ENCODE measurements at places on chromosomes 13 and 19.

GRCh38 chr13:27132538-27132937 is 39.1 kb downstream of the USP12 start:
- no peak for DNase-seq

- DNase-seq = no peak
These were observed 12.9 kb upstream of the TMEM255B start for GRCh38 chr13:113746143-113746525.

GRCh38 chr19:34236035-34236987 is 18.0 kb upstream of the GARRE1 start:
- no peak for DNase-seq

- no peak for DNase-seq
These were observed 353.4 kb downstream of the OLFM4 start for GRCh38 chr13:53382008-53382407.

GRCh38 chr13:46905249-46905648 is 8.4 kb upstream of the HTR2A start:
- no peak for DNase-seq

DNA sequence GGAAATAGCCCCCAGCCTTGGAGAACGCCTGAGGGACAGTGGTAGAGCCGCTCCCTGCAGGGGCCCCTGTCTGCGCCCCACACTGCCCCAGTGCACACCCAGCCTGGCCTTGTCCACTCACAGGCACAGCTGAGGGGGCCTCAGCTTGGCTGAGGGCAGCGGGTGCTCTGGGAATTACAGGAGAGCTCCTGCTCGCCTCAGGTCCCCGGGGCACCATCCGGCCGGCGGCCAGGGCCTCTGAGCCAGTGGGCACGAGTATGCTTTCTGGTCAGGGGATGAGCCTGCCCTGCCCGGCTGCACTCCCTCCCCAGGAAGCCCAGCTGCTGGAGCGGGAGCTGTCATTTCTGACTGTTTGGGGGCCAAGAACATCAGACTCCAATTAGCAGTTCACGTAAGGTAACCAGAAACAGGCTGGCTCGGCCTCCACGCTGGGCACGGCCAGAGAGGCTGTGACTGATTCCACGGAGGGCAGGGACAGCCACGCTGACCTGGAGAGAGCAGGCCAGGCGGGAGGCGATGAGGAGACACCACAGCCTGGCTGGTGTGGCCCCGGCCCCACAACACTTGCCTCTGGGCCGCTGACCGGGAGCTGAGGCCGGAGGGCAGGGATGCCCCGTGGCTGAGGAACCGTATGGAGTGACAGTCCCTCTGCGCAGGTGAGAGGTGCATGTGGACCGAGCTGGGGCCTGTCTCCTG is 15.4 kb downstream of the CEBPG start:
- DNase-seq = no peak

- no peak for DNase-seq
These were observed 484.5 kb downstream of the LIG4 start for GRCh38 chr13:107730813-107731212.

GRCh38 chr13:85879014-85879413 is 79.8 kb upstream of the SLITRK6 start:
- no peak for DNase-seq

DNA sequence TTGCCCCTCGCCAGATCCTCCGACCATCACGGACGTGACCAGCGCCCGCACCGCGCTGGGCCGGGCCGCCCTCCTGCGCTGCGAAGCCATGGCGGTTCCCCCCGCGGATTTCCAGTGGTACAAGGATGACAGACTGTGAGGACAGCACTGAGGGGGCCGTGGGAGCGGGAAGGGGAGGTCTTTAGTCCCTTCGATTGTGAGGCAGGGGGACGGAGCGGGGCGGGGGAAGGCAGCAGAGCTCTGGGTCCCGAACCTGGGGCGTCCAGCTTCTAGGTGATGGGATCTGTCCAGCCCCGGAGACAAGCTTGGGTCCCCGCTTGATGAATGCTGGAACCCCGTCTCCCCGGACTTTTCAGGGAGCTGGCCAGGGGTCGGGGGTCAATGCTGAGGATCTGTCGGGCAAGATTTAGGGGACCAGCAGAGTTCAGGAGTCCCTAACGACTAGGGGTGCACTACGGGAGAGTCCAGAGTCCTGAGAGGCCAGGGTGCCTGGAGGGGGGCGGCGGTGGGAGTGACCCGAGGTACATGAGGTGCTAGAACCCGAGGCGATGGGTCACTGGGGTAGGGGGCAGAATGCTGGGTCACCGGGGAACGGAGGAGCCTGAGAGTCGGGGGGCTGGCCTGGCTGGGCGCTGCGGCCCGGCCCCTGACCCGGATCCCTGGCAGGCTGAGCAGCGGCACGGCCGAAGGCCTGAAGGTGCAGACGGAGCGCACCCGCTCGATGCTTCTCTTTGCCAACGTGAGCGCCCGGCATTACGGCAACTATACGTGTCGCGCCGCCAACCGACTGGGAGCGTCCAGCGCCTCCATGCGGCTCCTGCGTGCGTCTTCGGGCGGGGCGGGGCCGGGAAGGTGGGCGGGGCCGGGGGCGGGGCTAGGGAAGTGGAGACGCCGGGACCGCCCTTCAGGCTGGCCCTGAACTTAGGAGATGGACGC is 14.6 kb downstream of the VSIG10L start:
- no peak for DNase-seq

DNA sequence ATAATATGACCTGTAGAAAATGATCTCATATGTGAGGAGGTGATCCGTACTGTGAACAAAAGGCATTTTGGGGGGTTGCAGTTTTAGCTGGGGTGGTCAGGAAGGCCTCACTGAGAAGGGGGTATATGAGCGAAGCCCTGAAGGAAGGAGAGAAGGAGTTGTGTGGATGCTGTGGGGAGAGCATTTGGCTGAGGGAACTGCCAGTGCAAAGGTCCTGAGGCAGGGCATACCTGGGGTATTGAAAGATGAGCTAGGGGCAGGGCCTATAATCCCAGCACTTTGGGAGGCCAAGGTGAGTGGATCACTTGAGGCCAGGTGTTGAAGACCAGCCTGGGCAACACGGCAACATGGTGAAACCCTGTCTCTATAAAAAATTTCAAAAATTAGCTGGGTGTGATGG is 2.5 kb downstream of the SELENOV start:
- DNase-seq = no peak

DNA sequence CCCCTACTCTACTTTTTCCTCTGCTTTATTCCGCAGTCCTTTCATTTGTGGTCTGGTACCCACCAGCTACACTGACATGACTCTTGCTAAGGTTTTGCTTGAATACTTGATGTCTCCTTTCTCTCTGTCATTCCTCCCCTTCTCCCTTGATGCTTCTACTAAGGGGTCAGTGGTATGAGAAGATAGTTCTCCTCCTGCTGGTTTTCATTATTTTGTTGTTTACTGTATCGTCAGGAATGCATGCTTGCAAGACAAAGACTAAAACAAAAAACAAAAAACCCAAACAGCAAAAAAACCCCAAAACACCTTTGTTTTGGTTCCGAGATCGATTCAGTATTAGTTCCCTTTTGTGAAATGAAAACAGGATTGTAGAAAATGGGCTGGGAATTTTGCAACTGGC is 59.5 kb downstream of the PCCA start:
- no peak for DNase-seq

- DNase-seq = no peak
These were observed 4.0 kb upstream of the TSPAN16 start for GRCh38 chr19:11291991-11292390.

GRCh38 chr13:110305949-110306339 is 1.0 kb downstream of the COL4A1 start:
- no peak for DNase-seq

GRCh38 chr13:72431981-72432682 is 295.3 kb downstream of the MZT1 start:
- DNase-seq = no peak

DNA sequence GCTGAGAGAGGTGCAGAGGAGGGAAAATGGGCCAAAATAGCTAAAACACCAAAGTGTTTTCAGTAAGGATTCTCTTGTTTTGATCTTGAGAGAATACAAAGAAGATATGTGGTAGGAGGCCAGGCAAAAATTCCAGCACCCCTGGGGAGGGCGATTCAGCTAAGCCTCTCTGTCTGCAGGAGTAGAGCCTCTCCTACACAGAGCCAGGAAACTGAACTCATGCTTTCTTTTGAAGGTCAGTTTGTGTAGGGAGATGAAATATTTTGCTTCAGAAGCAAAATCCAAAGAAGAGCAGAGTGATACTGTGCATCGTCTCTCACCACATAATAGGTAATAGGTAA is 565.0 kb downstream of the FGF9 start:
- no peak for DNase-seq

DNA sequence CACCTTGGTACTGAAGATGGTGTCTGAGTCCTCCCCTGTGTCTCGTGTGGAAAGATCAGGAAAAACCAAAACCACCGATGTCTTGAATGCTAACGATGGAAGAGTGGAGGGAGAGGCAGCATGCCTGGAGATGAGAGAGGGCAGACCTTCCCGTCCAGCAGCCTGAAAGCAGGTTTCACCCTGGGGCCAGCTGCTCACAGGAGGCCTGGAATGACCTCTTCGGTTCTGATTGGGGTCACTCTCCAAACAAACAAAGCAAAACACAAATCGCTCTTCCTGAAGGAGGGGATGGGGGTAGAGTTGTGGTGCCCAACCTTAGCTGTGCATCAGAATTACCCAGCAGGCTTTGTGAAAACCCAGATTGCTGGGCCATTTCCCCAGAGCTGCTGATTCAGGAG is 142.3 kb upstream of the SOX1 start:
- no peak for DNase-seq

GRCh38 chr13:96781141-96781540 is 213.1 kb downstream of the OXGR1 start:
- no peak for DNase-seq

DNA sequence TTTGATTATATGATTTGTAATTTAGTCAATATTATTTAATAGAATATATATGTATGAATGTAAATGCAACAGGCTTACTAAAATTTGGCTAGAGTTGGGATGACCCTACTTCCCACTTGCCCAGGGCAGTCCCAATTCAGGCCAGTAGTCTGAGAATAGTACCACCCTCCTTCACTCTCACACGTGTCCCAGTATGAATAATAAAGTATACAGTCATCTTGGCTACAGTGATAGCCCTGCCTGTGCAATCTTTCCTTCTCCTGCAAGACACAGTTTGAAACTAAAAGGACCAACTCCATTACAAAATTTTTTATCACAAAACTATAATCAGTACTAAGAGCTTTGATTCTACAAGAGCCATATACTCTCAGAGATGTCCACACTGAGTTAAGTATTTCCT is 76.2 kb downstream of the SACS start:
- no peak for DNase-seq

DNA sequence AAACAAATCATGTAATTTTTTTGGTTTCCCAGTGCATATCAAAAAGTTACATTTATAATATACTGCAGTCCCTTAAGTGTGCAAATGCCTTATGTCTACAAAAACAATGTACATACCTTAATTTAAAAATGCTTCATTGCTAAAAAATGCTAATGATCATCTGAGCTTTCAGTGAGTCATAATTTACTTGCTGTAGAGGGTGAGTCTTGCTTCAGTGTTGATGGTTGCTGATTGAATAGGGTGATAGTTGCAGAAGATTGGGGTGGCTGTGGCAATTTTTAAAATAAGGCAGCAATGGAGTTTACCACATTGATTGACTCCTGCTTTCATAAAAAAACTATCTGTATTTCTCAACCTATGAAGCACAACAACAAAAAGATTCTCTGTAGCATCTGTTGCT is 613.9 kb downstream of the TBC1D4 start:
- DNase-seq = no peak

- no peak for DNase-seq
These were observed 19.9 kb upstream of the ARHGEF7 start for GRCh38 chr13:111095031-111095840.

GRCh38 chr19:9566729-9567128 is 17.6 kb downstream of the ZNF121 start:
- DNase-seq = no peak

DNA sequence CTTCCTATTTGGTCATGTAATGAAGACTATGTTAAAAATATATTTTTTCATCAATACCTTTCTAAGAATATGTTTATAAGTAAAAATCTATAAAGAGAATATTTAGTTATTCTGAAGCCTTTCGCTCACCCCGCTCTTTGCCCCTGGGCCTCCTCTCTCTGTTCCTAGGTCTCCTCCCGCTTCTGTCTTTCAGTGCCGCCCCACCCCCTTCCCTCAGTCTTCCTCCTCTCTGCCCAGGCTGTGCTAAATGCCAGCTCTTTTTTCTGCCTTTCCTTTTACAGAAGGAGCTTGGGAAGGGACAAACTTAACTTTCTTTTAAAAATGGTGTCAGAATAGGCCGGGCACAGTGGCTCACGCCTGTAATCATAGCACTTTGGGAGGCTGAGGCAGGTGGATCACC is 22.8 kb downstream of the HIF3A start:
- no peak for DNase-seq

DNA sequence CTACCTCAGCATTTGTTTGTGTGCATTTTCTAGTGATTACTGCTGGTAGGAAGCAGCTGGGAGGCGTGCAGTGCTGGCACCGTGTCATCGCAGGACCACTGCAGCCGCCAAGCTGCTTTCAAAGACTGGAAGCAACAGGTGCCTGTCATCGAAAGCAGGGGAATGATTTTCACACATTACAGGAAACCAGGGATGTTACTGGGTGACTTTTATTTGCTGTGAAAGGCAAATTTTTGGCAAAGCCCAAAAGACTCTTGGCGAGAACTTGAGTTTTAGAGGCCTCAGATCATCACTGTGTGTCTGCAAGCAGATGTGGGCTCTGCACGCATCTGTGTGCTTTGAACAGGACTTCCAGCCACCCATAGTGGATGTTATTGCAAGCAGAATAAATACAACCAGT is 176.4 kb downstream of the FLT1 start:
- no peak for DNase-seq

DNA sequence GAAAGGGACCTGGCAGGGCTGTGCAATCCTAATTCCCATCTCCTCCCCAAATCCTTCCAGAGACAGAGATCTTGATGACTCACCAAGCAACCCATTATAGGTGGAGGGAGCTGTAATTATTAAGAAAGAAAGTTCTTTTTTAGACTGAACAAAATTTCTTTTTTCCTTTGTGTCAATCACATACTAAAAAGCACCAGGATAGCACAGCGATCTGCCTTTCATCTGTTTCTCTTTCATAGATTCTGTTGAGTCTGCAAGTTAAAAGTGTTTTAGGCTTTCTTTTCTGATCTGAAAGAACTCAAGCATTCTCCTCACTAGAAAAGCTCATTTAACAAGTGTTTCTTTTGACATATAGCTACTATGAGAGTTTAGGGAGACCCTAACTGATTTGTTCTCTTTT is 222.8 kb downstream of the DCT start:
- DNase-seq = no peak
